ENCODE measurements at places on chromosomes 12 and 14. TPM values are rescaled to one million over a fixed set of nuclear protein-coding genes. Genes with fewer than 3 reads are reported as not detected.

The SLCO1B1 gene
- not detected for total RNA-seq

GRCh38 chr12:65818454-65819382 lies 5.6 kb upstream of the HMGA2 start:
- no peak for DNase-seq

GRCh38 chr14:99191395-99192027 lies 80.5 kb downstream of the BCL11B start:
- no peak for DNase-seq

DNA sequence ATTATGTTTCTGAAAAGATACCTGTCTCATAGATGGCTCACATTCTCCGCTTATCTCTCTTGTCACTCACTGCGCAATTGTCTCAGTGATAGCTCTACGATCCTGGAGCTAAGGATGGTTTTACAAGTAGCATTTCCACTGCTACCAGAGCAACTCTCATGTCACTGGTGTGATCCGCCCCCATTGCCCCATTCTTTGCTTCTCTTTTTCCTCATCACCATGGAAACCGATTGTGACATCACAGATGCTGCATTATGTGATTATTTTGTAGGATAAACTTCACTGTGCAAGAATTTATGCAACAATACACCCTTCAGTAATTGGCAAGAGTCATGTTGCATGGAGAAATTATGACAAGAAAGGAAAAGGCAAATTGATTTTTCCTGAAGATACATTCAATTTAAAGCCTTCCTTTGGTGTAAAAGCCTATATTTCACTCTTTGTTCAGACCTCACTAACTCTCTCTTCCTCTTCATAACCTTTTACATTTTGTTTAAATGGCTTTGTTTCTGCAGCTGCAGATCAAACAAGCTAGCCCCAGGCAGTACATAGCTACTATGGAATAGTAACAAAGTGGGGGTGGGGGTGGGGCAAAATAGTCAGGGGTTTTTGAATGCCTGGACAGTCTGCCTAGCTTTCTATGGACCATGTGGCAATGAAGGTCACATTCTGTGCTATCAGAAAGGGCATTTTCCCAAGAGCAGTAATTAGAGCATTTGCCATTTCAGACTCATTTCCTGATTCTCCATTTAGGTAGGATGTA lies 539.8 kb downstream of the NRXN3 start:
- no peak for DNase-seq

The SOAT2 gene
- not detected for total RNA-seq

The AGAP2 gene
- total RNA-seq: not detected

The A2M gene
- not detected for total RNA-seq

The UNC79 gene
- total RNA-seq: not detected

The GUCY2C gene
- not detected for total RNA-seq

GRCh38 chr12:55996715-55997534 lies at the start of gene SUOX:
SUOX (plus strand) TSS chr12:55997276; CDS start chr12:56002222, 4,946 bp downstream.
- DNase-seq: peak; percentile 98

The KLRD1 gene
- not detected for total RNA-seq

DNA sequence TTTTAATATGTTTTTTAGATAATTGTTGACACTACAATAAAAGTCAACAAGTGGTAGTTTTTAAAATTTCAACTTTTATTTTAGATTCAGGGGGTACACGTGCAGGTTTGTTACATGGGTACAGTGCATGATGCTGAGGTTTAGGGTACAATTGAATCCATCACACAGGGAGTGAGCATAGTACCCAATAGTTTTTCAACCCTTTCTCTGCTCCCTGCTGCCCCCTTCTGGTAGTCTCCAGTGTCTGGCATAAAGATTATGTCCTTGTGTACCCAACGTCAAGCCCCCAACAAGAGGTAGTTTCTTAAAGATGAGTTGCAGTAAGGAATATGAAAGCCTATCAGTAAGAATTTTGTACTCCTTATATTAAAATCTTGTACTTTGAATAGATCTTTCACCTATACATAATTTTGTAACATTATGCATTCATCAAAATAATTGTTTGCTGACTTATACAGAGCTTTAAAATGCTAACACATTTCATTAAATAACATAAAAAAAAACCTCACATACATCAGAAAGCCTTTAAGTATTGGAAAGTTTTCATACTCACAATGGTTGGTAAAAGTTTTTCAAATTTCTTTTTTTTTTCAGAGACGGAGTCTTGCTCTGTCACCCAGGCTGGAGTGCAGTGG lies 5.4 kb upstream of the RALGAPA1 start:
- DNase-seq: peak; percentile 79

GRCh38 chr12:2893007-2893406 lies 2.3 kb downstream of the TULP3 start:
- no peak for DNase-seq

The CMA1 gene
- not detected for total RNA-seq

The CELA1 gene
- total RNA-seq: not detected

- DNase-seq: no peak
Measured at GRCh38 chr14:100358396-100358795, 35.3 kb downstream of the SLC25A47 start.

The HOXC5 gene
- 0.20 TPM for total RNA-seq

DNA sequence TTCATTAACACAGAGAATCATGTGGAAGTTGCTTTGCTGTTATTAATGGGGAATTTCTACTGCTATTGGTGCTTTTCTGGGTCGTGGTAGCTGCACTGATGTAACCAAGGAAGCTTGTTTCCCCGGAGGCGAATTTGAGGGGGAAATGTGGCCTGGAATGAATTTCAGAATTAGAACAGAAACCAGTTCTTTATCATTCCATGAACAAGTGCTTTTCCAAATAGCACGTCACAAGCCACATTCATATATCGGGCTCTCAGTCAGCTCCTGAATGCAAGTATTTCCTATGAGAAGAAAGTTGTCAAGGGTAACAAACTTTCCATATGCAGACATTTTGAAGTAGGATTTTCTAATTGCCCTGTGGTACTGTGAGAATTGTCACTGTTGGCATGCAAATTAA lies 1353.2 kb downstream of the AACS start:
- DNase-seq: no peak

DNA sequence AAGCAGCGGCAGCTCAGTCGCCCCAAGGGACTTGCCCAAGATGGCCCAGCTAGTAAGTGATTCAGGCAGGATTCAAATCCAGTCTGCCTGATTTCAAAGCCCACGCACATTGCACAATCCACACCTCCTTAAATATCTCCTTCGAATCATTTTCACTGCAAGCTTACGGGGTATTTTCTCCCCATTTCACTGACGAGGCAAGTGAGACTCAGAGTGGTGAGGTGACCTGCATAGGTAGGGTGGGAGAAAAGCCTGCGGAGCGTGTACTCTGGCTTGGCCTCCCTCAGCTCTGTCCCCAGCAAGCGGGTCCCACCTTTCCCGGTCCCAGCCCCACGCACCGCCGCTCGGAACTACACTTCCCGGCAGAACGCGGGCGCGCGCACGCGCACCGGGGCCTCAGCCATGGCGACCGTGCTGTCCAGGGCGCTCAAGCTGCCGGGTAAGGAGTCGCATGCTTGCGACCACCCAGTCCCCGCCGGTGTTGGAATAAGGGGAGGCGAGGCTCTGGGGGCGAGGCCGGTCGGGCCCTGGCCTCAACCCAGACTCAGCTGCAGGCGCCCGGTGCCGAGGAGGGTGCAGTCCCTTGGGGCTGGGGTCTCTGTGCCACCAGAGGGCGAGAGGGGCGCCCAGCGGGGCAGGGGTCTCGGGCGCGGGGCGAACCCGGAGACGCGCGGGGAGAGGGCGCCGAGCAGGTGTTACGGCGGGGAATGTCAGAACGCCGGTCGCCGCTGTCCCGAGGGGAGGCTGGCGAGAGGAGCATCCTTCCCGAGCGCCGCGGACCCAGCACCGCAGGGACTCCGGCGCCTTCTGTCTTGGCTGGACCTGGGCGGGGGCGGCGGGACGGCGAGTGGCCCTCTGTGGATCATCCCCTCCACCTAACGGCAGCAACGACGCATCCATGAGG lies at the start of gene FAM234B:
Gene FAM234B (plus strand): TSS at position 380 of the 904 bp plus-strand sequence. CDS start 23 bp downstream, at position 403.
- DNase-seq: peak; percentile 29

The FAR2 gene
- total RNA-seq: not detected

DNA sequence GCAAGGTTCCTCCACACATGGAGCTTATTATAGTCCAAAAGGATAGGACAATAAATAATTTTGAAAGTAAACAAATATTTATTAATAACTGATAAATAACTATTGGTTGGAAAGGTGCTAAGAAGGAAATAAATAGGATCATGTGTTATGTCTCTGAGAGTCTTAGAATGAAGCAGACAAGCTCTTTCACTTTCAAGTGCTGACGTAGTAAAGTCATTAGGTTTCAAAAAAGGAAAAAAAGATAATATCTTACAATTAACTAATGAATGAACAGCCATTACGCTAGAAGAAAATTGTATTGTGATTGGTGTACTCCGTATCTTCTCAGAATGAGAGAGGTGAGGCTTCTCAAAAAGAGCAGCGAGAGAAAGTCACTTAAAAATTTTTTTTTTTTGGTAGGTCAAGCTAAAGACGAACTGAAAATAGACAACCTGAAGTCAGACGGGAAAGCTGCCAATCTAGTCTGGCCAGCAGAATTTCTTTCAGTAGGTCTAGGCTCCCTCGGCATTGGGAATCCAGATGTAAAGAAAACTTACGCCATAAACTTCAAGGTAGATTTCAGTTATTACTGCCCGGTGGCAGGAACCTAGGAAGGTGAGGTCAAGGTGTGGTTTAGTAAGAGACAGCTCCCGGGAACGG lies 583 bp upstream of the LEMD3 start:
- no peak for DNase-seq

DNA sequence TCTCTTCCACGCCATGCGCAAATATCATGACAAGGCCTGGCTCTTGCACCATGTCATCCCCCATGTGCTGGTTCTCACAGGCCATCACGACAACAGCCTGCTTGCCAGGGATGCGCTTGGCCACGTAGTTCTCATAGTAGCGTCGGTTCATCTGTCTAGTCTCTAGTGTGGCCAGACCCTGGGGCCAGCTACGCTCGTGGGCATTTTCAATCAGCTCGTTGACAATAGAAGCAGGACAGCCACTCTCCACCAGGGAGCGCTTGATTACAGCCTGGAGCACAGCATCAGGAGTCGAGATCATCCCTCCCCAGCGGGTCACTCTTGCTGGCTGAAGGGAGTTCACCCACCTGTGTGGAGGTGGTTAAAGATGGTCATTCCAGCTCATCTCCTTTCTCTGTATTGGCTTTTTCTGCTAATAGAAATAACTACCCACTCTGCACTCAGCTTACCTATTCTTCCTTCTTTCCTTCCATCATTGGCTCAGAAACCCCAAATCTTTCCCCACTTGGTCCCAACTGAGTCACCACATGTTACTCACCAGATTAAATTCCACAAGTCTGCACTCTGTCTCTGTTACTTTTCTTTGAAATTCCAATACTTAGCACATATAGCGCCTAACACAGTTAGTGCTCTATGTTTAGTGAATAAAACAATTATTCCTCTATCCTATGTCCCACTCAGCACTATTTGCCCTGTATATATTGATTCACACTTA lies 15.1 kb downstream of the RNF41 start:
- peak; percentile 67 for DNase-seq

DNA sequence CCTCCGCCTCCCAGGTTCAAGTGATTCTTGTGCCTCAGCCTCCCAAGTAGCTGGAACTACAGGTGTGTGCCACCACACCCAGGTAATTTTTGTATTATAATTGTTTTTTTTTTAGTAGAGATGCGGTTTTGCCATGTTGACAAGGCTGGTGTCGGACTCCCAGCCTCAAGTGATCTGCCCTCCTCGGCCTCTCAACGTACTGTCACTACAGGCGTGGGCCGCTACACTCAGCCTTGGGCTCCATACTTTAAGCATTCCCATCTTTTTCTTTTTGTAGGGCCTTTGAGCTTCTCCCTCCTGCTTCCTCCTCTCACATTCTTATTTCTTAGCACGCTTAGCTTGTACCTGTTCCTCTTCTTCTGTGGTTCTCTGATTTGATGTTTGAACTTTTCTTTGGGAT lies 62.8 kb downstream of the SERPINA3 start:
- DNase-seq: no peak

The LRP1-AS gene
- total RNA-seq: not detected

- DNase-seq: no peak
Measured at GRCh38 chr12:49698619-49699545, 8.3 kb downstream of the FMNL3 start.

GRCh38 chr12:69338120-69338859 lies 9.9 kb upstream of the LYZ start:
- DNase-seq: no peak

- DNase-seq: no peak
Measured at GRCh38 chr12:96365604-96366380, 34.4 kb downstream of the CDK17 start.

- peak; percentile 5 for DNase-seq
Measured at GRCh38 chr12:50505675-50506530, 1.1 kb downstream of the DIP2B start.

The NAA30 gene
- total RNA-seq: 32.7 TPM

DNA sequence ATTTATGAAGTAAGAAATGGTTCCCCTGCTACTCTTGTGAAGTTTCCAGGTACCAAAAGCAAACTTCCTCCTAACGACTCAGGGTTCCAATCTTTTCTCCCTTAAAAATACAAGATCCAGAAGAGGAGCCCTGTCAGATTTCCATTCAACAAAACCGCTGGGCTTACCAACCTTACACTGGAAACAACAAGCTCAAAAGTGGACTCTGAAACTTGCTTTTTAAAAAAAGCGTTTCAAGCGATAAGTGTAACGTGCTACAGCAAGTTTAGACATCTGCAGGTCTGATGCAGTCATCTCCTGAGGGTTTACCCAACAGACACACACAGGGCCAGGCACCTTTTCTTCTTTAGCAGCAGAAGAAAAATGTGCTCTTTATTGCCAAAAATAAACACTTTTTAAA lies 6.9 kb upstream of the CREBL2 start:
- DNase-seq: no peak

GRCh38 chr12:65875640-65876071 lies 51.4 kb downstream of the HMGA2 start:
- no peak for DNase-seq

DNA sequence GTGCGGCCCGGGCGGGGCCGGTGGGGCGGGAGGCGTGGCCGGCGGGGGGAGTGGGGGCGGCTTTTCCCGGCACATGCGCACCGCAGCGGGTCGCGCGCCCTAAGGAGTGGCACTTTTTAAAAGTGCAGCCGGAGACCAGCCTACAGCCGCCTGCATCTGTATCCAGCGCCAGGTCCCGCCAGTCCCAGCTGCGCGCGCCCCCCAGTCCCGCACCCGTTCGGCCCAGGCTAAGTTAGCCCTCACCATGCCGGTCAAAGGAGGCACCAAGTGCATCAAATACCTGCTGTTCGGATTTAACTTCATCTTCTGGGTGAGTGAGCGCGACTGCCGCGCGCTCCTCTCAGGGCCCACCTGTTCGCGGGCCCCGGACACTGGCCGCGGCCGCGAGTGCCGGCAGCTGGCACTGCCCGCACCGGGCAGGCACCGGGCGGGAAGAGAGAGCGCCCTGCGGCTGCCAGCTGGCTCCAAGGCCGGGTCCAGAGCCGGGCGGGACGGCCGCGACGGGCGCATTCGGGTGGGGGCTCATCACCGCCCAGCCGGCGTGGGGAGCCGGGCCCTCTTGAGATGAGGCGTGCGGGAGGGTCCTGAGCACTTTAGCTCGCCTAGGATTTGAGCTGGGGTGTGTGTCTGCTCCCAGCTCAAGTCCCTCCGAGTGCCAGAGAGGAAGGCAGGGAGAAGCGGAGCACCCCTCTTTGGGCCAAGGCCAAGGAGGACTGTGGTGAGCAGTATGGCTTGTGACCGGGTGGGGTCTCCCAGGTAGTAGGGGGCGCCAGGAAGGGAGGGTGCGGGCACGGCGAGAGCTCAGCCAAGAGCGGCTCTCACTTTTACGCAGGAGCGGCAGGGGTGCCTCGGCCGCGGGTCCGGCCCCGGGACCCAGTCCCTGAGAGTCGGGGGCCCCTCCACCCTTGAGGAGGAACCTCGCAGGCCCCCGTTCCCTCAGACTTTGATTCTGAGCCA lies at the start of gene CD9:
Gene CD9 (plus strand): TSS at position 145 of the 957 bp plus-strand sequence. CDS start 100 bp downstream, at position 245.
- peak; percentile 25 for DNase-seq

The TEX22 gene
- total RNA-seq: 0.50 TPM

- DNase-seq: no peak
Measured at GRCh38 chr12:125981610-125982253, 916.5 kb downstream of the AACS start.

Data from NCI-H460 (cell line).